ENCODE measurements at places on chromosomes 2 and 18. TPM values are rescaled to one million over a fixed set of nuclear protein-coding genes. Genes with fewer than 3 reads are reported as not detected.

NDUFV2 gene
- 69.2 TPM for total RNA-seq

ADGRF3 gene
- total RNA-seq: 0.17 TPM

TNS1 gene
- 0.24 TPM for total RNA-seq

COL3A1 gene
- not detected for total RNA-seq

SDC1 gene
- total RNA-seq: 1,408 TPM

EPB41L3 gene
- 0.50 TPM for total RNA-seq

REEP1 gene
- not detected for total RNA-seq

RAB6C gene
- total RNA-seq: not detected

SERPINB5 gene
- total RNA-seq: 428 TPM

TSPYL6 gene
- total RNA-seq: not detected

ZBTB14 gene
- total RNA-seq: 6.0 TPM

CCL20 gene
- 0.33 TPM for total RNA-seq

MAP2 gene
- total RNA-seq: 31.5 TPM

NT5C1B gene
- total RNA-seq: 0.17 TPM

All from mammary epithelial cell (primary cell).